ENCODE measurements at places on chromosomes 5 and 9.

GRCh38 chr5:172642051-172642409, 967 bp downstream of the NEURL1B start:
- DNase-seq, result no peak

GRCh38 chr5:174837919-174838902, 113.8 kb downstream of the MSX2 start:
- DNase-seq, result no peak

- peak; percentile 5 for DNase-seq
These were observed 81.1 kb downstream of the PHF2 start for GRCh38 chr9:93657331-93658111.

DNA sequence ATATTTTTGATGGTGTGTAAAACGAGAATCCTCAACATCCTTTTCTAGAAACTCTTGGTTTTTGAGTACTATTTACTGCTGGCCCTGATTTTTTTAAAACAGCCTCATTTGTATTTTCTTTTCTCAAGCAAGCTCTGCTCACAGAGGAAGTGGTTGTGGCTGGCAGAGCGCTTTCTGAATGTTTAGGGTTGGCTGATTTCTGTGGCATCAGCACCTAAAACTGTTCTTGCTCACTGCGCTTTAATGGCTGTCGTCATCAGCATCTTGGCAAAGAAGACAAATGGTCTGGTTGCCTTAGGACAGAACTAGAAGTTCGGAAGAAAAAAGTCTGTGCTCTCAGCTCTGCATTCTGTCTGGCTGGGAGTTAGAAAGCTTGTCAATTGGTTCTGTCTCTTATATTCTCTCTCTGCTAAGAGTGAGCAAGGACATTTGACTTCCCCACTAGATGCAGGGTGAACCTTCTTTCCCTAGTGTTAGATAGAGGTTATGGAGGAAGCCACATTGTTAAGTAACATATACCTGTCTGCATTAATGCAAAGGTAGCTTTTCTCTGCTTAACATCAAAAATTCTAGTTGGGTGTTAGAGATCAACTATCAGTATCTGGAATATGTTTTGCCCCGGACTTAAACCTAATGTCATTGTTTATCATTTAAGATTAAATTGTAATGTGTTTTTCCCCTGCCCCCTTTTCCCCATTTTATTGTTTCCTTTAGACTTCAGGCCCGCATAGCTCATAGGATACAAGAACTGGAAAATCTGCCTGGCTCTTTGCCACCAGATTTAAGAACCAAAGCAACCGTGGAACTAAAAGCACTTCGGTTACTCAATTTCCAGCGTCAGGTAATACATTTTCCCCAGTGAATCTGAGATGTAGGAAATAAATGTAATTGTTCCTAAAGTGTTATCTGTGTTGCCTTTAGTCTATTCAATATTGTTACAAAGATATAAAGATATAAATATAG, 39.0 kb downstream of the SMARCA2 start:
- no peak for DNase-seq

GRCh38 chr5:143564417-143564816, 160.9 kb upstream of the NR3C1 start:
- no peak for DNase-seq

All from WERI-Rb-1 (cell line).